NCI-H748 treated with DMSO at 0.1 percent for 48 hours (cell line): ENCODE measurements at places on chromosomes 11 and 22.

- DNase-seq, result no peak
These were observed 47.7 kb upstream of the RTL6 start for GRCh38 chr22:44545773-44546172.

DNA sequence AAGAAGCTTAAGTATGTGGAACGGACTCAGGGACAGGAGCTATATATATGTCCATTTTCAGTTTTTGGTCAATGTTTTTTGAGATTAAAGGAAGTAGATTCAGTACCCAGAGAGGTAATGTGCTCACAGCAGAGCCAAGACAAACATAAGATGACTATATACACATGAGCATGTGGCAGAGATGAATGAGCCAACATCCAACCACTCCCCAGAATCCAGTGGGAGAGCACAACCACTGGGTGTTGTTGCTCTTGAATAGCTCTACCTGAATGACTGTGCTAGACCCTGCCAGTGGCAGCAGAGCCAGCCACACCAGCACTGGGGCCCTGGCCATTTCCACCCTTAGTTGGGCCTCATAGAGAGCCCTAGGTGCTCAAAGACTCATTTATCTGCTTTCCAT is 10.7 kb upstream of the SYTL2 start:
- no peak for DNase-seq

DNA sequence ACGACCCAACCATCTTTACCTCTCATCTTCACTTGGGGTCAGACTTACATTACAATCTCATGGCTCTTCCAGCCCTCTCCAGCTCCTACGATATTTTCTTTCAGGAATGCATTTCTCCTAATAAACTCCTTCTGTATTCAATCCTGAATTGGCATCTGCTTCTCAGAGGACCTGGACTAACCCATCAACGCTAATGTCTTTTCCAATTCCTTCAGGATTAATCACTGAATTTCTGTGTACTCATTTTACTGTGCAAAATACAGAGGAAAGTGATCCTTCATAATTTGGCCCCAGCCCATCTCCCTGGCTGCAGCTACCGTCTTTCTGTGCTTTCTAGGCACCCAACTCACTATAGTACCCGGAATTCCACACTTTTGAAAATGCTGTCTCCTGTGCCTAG is 239.2 kb downstream of the METTL15 start:
- DNase-seq, result no peak

DNA sequence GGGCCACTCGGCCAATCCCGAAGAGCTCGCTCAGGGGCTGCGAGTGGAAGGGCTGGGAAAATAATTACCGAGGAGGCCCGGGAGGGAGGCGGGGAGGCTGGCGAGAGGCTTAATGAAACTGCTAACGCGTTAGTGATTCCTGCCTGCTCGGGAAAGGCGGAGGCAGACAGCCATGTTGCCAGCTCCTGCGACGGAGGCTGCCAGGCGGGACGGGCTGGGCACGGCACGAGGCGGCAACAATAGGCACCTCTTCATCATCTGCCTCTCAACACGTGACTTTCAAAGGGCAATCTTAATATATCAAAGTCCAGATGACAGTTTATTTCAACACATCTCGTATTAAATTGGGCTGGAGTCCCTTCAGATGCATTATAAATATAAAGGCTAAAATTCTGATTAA is 68.0 kb upstream of the TCF20 start:
- no peak for DNase-seq

DNA sequence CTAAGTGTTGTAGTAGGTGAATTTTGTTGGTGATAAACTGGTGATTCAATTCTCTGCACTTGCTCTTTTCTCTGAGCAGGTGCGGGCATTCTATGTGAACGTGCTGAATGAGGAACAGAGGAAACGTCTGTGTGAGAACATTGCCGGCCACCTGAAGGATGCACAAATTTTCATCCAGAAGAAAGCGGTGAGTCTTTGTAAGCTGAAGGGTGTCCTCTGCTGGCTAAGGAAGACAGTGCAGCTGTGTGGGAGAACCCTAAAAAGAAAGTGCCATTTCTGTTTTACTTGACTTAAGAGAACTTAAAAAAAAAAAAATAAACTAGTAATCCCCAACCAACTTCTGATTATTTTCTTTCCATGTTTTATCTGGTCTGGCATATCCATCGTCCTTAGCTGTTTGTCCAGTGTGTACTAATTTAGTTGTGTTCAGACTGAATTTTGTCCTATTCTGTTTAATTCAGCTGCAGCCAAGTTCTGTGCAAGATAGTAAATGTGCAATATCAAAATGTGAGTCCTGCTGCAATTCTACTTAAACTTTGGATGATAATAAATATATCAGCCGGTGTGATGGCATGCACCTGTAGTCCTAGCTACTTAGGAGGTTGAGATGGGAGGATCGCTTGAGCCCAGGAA is 29.6 kb downstream of the CAT start:
- DNase-seq, result no peak

- DNase-seq, result no peak
These were observed 109.0 kb downstream of the SIK3 start for GRCh38 chr11:116989184-116989583.

DNA sequence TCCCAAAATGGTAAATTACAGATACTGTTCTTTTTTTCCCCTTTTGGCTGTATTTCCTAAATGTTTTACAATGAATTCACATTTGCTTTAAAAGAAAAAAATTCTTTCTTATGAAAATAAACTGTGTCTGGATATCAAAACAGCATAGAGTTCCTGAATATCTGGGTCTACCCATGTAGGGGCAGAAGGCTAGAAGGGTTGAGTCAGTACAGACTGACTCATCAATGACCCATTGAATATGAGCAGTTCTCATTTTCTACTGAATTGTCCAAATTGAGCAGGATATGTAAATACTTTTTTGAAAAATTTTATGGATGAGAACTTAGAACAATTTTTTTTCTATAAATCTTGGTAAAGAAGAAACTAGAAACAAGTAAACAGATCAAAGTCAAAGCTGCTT is 16.3 kb upstream of the C11orf87 start:
- no peak for DNase-seq

DNA sequence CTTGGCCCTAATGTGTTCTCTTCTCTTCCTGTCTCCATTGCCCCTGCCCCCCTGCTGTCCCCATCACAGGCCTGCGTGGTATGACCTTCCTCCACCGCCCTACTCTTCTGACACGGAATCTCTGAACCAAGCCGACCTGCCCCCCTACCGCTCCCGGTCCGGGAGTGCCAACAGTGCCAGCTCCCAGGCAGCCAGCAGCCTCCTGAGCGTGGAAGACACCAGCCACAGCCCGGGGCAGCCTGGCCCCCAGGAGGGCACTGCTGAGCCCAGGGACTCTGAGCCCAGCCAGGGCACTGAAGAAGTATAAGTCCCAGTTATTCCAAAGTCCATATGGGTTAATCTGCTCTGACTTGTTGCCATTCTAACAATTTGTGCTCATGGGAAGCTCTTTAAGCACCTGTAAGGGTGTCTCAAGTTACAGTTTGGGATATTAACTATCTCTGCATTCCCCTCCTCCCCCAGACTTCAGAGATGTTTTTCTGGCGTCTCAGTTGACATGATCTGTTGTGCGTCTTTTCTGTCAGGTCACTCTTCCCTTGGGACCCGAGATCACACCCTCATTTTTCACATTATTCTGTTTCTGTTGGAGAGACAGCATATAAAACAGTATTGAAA is 60.0 kb downstream of the COMMD9 start:
- no peak for DNase-seq

- no peak for DNase-seq
These were observed 1282.0 kb upstream of the CNTN5 start for GRCh38 chr11:97738751-97739150.

GRCh38 chr22:49247194-49247924 is 580.3 kb downstream of the BRD1 start:
- no peak for DNase-seq

- DNase-seq, result no peak
These were observed 25.8 kb downstream of the TNRC6B start for GRCh38 chr22:40203572-40203971.

DNA sequence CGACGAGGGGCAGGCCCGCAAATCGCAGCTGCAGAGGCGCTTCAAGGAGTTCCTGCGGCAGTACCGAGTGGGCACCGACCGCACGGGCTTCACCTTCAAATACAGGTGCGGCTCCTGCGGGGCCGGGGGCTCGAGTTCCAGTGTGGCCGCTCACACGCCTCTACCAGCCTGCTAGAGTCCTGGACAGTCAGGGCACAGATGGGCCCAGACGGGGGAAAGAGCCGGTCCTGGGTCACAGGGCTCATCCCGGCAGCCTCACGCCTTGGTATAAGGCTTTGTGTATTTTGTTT is 506 bp downstream of the MCM5 start:
- DNase-seq, result no peak

GRCh38 chr22:29320546-29320945 is 5.0 kb upstream of the RASL10A start:
- no peak for DNase-seq

- no peak for DNase-seq
These were observed 23.8 kb downstream of the IGHMBP2 start for GRCh38 chr11:68927280-68928135.

GRCh38 chr22:23530766-23531282 is 49.3 kb downstream of the IGLL1 start:
- no peak for DNase-seq

GRCh38 chr11:103043826-103044678 is 47.9 kb downstream of the DCUN1D5 start:
- no peak for DNase-seq

GRCh38 chr22:47172771-47173534 is 410.5 kb downstream of the TBC1D22A start:
- no peak for DNase-seq

DNA sequence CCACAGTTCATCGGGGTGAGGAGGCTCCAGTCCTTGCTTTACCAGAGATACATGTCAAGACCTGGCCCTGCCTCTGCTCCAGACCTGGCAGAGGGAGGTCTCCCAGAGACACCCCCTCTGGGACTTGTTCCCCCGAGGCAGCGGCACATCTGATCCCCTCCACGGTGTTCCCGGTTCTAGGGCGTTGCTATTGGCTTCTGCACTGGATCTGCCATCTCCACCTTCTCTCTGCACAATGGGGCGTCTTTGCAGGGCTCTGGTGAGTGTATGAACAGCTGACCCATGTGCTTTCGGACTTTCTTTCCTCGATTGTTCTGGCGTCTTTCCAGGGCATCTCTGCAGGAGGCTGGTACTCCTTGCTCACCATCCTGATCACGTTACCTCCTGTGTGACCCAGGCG is 930.4 kb downstream of the TBC1D22A start:
- DNase-seq, result no peak

DNA sequence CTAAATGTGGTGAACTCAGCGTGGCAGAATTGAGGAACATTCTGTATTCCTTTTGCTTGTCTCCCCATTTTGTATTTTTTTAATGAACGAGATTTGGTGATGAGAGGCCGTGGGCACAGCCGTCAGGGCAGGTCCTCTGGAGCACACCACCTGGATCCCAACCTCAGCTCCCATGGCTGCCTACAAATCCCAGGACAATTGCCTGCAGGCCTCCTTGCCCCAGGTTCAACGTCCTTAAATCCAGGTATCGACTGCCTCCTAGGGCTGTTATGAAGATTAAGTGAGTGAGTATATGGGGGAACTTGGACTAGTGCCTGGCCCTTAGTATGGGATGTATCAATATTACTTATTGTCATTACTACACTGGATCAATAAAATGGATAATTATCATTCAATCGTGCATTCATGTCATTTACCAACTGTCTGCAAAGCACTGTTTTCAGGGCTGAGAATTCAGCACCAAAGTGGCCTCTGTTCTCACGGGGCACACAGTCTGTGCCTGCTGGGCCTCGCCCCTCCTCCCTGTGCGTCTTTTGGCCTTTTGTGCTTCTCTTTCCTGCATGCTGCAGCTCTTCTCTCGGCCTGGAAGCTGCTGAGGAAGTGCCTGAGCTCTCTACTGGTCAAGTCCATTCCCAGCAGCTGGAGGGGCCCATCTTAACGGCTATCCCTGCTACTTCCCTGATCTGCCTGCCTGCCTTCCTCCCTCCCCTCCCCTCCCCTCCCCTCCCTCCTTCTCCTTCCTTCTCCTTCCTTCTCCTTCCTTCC is 1343.7 kb downstream of the BRD1 start:
- no peak for DNase-seq

- peak; percentile 22 for DNase-seq
These were observed 49.5 kb downstream of the MCHR1 start for GRCh38 chr22:40728731-40729189.

DNA sequence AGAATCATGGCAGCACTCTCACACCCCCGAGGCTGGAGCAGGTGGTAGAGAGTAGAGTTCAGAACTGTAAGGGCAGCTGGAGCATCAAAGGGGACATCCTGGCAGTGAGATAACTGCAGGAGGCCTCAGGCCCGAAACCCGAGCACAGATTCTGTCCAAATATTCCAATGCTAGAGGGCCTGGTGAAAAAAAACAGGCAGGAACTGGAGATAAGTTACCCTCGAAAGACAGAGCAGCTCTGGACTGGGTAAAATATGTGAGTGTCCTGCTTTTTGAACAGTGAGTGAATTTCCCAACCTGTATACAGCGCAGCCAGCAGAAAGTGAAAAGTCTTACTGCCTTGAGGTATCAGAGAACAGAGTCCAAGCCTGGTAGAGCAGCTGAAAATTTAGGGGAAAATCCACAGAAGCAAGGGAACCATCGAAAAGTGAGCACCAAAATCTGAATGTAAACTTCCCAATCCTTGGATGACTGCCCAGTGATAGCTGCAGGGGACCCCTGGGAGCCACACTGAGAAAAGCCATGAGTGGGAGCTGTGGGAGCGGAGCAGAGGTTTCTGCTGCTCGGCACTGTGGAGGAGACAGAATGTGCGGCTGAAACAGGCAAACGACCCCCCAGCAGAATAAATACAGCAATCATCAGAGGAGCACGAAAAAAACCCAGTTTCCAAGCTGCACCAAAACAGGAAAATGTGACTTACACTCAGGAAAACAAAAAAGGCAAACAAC is 50.6 kb downstream of the WNT11 start:
- no peak for DNase-seq

DNA sequence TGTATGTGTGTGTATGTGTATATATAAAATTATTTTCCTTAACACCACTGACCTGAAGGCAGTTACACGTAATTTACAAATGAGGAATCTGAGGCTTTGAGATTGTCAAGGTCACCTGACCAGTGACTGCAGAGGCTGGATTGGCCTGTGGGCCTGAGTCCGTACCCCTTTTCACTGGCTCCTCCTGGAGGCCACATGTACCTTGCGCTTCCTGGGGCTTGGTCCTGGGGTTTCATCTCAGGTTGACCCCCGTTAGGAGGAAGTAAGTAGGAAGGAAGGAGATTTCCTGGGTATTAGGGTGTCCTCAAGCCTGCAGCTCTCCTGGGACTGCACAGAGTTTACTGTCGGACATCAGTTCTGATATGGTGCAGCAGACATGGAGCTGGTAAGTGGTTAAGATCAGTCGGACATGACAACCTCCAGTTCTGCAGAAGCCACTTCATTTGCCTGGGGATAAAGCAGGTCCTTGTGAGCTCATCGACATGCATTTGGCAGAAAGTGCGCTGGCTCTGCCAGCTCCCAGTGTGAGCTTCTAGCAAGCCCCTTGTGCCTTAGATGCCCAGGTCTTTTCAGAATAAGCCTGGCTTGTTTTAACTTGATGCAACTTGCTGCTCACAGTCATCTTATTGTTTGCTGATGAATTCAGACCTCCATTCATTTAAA is 36.6 kb downstream of the ST3GAL4 start:
- DNase-seq, result no peak
